CD4-positive, alpha-beta T cell treated with Interleukin-2 at 100 ng/mL for 4 hours (primary cell): ENCODE measurements at places on chromosomes 11 and 22.

GRCh38 chr11:120912504-120912903 lies 111.4 kb upstream of the TBCEL start:
- DNase-seq: no peak

- DNase-seq: no peak
Observed at GRCh38 chr11:81825346-81825745, 908.3 kb downstream of the FAM181B start.

DNA sequence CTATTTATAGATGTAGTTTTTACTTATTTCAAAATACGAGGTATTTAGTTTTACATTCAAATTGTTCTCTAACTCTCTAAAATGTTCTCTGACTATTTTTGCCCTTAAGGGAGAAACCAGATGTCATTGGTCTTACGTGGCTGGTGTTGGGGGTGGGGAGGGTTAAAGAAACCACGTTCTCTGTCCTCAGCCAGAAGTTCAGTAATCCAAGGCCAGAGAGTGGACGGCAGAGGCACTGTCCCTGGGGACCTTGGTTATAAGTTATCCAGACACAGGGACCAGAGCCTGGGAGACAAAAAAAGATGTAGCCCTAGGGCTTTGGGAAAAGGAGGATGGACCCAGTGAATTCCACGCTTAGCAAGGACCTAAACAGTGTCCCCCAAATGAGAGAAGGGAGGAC lies 706 bp upstream of the OR51E1 start:
- no peak for DNase-seq

DNA sequence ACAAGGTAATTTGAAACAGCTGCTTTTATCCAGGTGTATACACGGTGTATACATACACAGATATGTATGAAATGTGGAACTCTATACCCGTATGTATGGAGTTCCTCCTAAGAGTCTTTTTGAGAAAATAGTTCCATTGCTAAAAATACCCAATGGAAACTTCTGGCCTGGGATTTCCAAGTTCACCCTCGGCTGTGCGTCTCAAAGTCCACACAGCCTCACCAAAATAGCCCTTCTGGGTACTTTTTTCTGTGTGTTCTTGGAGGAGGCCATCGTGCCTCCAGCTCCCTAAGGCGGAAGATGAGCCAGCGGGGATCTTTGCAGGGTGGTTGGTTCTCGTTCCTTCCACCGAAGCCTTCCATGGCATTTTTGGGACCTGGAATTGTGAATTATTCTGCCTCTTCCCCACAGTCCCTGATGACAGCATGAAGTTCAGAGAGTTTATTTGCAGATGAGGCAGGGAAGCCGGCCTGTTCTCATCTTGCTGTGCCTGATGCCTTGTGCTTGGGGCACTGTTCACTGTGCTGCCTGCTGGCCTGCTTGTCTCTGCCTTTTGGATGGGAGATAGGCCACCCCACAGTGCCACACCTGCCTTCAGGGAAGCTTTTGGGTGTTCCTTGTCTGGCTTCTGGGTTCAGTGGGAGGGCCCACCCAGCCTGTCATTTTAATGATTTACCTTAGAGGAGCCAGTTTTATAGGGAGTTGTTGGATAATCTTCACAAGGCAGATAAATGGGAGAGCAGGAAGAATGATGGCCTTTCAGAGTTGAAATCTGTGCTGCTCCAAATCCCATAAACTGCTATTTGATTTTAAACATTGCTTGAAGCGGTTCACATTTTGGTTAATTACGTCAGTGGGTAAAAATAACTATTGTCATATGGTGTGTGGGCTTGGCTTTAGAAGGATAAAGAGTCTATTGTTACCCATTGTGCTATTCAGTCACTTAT lies 112.7 kb upstream of the OR4B1 start:
- no peak for DNase-seq

DNA sequence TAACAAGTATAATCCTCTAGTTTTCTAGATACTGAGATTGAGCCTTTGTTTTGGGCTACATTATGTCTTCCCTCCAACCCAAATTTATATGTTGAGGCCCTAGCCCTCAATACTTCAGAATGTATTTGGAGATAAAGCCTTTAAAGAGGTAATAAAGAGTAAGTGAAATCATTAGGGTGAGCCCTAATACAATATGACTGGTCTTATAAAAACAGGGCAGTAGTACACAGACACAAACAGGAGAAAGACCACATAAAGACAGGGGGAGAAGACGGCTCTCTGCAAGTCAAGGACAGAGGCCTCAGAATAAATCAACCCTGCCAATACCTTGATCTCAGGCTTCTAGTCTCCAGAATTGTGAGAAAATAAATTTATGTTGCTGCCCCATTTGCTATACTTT lies 6.3 kb downstream of the OR10V1 start:
- DNase-seq: no peak

- DNase-seq: peak; percentile 2
Observed at GRCh38 chr11:113876798-113877669, 1.7 kb upstream of the USP28 start.

- DNase-seq: peak; percentile 34
Observed at GRCh38 chr22:37019309-37020191, at the start of the genes MPST and TST. TSS of gene MPST (plus strand) at chr22:37019742. CDS start at chr22:37019837, 95 bp downstream. TSS of gene TST (minus strand) at chr22:37019447. CDS start at chr22:37018732, 715 bp downstream.

DNA sequence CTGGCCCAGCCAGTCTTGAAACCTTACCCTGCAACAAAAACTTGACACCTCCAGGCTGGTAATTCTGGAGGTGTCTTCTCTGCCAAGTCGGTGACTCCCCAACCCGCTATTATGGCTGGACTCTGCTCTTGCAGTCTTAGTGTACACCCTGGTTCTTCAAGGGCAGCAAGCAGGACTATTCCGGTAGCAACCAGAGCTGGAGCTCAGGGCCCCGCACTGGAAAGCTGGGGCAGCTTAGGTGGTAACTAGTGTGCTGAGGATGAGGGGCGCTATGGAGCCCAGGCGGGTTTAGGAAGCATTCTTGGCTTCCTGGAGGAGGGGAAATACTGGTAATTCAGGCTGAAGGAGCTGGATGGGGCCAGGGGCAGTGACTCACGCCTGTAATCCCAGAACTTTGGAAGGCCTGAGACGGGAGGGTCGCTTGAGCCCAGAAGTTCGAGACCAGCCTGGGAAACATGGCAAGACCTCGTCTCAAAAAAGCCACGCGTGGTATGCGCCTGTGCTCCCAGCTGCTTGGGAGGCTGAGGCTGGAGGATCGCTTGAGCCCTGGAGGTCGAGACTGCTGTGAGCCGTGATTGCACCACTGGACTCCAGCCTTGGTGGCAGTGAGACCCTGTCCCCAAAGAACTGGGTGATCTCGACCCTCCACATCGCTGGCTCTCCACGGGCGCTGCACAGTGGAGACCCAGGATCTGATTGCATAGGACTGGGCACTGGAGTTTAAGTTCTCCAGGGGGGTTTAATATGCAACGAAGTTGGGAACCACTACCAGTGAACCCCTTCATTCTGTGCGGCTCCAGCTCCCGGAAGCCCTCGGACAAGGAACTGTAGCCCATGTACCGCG lies 10.6 kb upstream of the AIFM3 start:
- DNase-seq: no peak

DNA sequence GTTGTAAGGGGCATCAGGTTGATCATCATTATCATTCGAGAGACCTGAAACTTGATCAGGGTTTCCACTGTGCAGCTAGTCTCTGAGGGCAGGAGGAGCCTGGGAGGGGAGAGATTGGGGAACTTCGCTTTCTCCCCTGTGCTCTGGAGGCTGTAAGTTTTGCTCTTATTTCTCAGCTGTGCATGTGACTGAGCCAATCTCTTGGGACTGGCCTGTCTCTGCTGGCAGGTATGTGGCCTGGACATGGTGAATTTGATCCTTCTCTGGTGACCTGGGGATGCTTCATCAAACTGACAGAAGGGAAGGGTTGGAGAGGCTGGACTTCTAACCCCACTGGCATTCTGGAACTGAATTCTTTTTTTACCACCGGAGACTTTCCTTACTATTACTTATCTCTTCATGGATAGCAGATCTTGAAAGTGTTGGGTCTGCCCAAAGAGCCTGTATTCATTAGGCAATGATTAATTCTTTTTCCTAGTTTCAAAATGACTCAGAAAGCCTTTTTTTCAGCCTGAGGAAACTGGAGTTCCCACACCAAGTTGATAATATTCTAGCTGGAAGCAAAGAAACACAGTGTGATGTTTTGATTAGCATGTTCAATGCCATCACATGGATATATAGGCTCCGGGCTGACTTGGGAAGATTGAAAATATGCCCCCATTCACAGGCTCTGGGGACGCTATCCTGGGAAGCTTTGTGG lies 36.5 kb downstream of the TSPAN18 start:
- no peak for DNase-seq

DNA sequence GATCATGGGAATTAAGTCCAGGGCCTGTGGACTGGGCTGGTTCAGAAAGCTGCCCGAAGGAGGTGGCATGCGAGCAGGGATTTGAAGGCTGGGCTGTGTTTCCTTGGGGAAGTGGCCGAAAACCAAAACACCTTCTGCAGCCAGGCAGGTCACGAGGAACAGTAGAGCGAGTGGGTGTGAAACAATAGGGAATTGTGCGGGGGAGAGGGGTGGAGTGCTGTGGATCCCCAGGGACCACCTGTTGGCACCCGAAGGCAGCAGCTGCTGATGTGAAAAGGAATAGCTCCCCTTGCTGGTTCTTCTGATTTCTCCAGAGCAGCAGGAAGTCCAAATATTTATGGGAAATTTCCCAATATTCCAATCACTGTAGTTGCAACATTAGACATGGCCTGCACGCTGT lies 24.6 kb downstream of the TP53I11 start:
- no peak for DNase-seq

DNA sequence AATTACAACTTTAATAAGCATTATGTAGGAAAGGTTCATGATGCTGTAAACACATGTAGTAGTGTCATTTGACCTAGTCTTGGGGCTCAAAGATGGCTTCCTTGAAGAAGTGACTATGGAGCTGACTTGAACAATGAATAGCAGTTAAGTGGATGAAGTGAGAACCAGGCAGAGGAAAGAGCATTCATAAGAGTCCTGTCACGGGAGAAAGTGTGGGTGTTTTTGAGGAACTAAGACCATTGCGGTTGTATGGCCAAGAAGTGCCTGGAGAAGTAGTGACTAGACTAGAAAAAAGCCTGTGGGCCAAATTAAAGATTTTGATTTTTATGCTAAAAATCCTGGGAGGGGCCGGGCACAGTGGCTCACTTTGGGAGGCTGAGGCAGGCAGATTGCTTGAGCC lies 7.2 kb upstream of the IL18BP start:
- DNase-seq: no peak

DNA sequence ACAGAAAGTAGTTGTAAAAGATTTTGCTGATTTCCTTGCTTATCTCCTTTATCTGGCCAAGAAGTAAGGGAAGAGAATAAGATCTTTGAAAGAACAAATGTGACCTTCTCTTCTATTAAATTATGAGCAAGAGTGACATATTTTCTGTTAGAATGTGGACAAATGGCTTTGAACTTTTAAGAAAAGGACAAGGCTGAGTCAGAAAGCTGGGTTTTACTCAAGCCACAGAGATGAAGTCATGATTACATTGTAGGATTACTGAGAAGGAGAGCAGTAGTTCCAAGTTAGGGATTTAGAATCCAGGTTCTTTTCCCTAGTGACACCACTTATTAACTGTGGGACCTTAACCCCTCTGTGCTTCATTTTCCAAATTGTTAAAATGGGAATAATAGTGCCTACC lies 13.5 kb downstream of the CCDC90B start:
- no peak for DNase-seq

GRCh38 chr11:122833846-122834464 lies 4.3 kb upstream of the CRTAM start:
- DNase-seq: no peak

DNA sequence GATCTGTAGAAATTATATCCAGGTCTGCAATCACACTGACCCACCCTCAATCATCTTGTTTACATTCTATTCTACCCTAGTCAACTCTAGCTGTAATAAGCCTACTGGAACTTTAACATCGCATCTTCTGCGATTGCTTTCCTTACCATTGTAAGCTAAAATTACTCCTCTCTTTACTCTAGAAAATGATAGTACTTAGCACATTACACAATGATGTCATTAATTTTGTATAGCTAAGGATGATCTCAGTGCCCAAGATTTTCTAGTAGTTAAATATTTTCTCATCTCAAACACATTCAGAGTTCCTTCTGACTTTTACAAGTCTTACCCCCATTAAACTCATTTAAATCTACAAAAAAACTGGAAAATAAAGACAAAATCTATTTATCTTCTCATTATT lies 39.6 kb upstream of the CTSC start:
- DNase-seq: no peak

DNA sequence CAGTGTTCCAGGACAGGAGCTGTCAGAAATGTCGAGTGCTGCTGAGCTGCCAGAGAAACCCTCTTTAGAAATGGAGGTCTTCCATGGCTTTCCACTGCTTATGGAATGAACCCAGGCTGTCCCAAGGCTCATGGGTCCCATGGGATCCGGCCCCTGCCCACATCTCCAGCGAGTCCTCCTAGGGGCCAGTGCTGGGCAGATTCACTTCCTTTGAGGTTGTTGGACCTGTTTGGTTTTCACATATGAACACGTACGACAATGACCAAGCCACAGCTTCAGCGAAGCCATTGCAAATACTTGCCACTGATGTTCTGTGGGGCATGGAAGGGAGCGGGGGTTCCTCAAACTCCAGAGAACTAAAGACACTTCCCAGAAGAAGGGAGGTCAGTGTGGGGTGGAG lies 483.3 kb downstream of the TBC1D22A start:
- no peak for DNase-seq

DNA sequence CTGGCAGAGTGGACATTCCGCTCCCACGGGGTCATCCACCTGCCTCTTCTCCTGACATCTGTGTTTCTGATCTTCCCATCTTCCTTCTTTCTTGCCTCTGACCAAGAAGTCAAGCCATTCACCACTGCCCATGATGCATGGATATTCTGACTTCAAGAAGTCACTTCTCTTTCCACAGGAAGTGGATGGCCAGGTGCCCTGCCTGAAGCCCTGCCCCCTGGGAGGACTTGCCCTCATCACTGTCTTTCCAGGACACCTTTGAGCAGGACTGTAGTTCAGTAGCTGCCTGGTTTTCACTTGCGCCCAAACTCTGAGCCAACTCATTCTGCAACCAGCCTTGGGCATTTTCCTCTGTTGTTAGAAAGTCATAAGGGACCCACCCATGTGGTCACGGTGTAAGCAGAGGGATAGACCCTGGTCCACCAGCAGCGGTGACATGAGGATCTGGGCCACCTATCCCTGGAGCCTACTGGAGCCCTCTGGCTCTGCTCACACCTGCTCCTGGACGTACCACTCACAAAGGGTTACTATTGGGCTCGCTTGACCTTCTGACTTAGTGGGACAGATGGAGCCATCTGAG lies 6.9 kb downstream of the CYTH4 start:
- DNase-seq: no peak

GRCh38 chr11:44066732-44067141 lies 667 bp downstream of the ACCS start:
- no peak for DNase-seq

- no peak for DNase-seq
Observed at GRCh38 chr11:34256150-34256549, 101.7 kb downstream of the ABTB2 start.
